Activated naive CD8-positive, alpha-beta T cell treated with anti-CD3 and anti-CD28 coated beads, Interleukin-2, amount 10 ng/mL, durations not matched to agents 7 days and 5 days (primary cell): ENCODE measurements at places on chromosomes 1 and 21.

- no peak for DNase-seq
Measured at GRCh38 chr1:174114788-174115448, 44.4 kb upstream of the RABGAP1L start.

- DNase-seq = peak; percentile 70
Measured at GRCh38 chr1:5745800-5746610, 246.2 kb downstream of the NPHP4 start.

GRCh38 chr1:207966521-207966920 is 55.6 kb upstream of the CD34 start:
- DNase-seq = no peak

DNA sequence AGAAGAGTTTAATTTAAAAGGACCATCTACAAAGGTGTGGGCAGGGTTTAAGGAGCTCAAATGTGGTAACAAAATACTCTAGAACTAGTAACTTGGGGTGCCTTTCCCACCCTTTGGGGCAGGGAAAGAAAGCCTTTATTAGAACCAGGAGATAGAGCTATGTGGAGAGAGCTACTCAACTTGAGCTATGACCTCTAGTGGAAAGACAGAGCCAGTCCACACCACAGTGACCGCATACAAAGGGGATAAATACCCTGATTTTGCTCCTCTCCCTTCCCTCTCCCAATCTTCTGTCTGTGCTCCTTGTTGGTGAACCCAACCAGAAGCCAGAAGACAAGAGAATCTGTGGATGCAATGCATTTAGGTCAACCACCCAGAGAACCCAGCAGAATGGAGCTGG is 54.4 kb upstream of the JAK1 start:
- no peak for DNase-seq

DNA sequence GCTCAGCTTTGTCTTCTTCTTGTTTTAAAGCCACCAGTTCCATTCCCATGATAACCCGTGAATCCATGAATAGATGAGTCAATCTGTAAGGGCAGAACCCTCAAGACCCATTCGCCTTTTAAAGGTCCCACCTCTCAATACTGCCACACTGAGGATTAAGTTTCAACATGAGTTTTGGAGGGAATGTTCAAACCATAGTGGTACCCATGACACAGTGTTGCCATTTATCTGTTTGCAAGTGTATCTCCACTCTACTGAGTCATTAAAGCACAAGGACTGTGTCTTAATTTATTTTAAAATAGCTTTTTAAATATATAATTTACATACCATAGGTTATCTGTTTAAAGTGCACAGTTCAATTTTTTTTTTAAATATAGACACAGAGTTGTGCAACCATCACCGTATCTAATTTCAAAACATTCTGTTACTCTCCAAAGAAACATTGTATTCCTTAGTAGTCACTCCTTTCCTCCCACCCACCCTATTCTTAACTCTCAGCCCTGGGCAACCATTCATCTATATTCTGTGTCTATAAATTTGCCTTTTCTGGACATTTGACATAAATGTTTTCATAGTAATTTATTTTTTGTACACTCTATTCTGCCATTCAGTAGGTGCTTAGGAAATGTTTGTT is 4.8 kb upstream of the IL24 start:
- no peak for DNase-seq

- DNase-seq = no peak
Measured at GRCh38 chr21:45607021-45607908, 36.3 kb upstream of the PCBP3 start.

DNA sequence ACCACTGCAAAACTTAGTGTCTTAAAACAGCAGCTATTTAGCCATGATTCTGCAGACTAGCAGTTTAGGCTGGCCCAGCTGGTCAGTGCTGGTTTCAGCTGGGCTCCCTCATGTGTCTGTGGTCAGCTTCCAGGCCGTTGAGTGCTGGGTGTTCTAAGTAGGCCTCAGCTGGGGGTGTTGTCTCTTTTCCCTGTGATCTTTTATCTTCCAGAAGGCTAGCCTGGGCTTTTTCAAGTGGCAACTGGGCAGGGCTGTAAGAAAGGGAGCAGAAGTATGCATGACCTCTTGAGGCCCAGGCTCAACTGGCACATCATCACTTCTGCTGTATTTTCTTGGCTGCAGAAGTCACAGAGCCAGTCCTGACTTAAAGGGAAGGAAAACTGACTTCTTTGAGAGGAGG is 136.1 kb downstream of the KIF26B start:
- no peak for DNase-seq

DNA sequence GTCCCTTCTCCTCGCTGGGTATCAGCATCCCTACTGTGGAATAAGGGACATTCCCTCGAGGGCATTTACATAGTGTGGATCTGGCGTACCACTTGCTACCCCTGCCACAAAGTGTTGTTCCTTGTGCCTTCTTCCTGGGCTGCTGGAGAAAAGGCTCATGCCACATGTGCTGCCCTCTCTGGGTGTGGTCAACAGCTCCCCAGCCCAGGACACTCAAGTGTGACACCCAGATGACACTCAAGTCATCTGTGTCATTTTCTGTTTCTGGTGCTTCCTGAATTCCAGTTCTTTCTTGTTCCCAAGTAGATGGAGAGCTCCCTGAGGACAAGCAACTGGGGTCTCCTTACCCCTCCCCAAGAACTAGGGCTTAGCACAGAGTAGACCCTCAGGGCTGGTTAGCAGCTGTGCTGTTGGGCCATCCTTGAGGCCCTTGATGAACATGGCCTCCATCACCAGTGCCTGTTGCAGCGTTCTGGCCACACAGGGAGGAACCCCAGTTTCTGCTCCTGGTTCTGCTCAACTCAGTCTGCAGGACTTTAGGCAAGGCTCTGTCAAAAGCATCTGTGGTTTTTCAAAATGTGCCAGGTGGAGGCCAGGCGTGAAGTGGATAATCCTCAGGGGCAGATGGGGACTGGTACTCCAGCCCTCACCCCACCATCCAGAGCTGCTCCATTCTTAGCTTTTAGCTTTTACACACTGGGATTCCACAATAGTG is 49.0 kb upstream of the CLIC4 start:
- no peak for DNase-seq

DNA sequence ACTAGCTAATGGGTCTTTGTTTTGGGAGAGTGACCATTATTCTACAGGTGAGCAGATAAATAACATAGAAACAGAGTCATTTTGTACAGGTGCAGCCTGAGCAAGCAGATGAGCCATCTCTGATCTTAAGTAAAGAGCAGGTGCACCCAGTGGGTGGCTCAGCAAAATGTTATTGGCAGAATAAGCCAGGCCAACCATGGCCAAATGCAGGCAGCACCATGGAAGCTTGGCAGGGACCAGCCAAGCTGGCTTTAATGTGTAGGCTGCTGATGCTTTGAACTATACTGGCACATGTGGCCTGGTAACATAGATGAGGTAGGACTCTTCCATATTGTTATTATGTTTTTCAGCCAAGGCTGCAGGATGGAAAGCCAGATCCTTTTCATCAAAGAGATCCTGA is 553.3 kb upstream of the ZRANB2 start:
- no peak for DNase-seq

- no peak for DNase-seq
Measured at GRCh38 chr1:159200769-159201168, 3.9 kb upstream of the ACKR1 start.

DNA sequence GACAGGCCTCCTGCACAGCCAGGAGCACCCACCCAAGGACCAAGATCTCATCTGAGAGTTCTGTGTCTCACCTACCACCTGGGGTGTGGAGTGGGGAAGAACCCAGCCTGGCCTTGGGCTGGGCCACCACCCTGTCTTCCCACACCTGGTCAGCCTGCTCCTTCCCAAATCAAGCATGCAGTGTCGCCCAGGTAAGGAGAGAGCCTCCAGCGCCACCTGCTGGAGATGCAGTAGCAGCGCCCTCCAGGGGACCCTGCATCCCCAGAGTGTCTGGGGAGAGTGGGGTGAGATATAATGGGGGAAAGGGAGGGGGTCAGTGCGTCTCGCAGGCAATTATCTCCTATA is 32.3 kb downstream of the KIAA2013 start:
- peak; percentile 81 for DNase-seq
